NCI-H526 treated with DMSO at 0.1 percent for 48 hours (cell line): ENCODE measurements at places on chromosomes 11 and 22.
A peak's percentile ranks its signal among the peaks of the same experiment; 100 is the strongest.

DNA sequence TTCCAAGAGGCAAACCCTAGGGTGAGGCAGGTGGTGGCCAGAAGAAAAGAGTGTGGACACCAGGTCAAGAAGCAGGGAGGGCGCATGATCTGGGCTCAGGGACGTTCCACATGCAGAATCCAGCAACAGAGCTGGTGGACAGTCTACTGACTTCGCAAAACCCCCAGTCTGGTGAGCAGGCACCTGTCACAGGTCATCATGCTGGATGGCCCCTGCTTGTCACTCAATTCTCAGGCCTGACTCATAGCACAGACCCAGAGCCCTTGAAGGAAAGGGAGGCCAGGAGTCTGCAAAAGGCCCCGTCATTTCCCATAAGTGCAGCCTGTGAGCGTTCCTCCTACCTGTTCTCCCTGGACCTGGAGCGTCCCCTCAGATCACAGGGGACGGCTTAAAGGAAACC lies 18.2 kb downstream of the APOL4 start:
- DNase-seq, result no peak

DNA sequence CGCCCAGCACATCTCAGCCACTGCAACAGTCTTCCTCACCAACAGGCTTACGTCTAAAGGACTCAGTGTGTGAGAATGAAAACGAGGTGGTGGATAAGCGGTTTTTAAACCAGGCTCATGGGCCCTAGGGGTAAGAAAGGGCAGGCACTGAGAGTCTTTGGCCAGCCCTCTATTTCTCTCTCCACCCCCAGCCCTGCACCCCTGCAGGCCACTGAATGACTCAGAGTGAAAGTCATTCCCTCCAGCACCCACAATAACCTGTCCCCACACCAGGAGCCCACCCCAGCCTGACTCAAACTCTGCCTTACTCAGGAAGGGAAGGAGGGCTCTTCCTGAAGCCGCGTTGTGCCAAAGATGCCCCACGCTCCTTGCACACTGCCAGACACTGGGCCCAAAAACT lies 72.0 kb downstream of the LARGE1 start:
- no peak for DNase-seq

GRCh38 chr22:35838855-35839576 lies 121.3 kb downstream of the APOL5 start:
- DNase-seq, result no peak

GRCh38 chr11:47271328-47271727 lies 1.4 kb downstream of the MADD start:
- no peak for DNase-seq

GRCh38 chr11:120810251-120810650 lies 213.7 kb upstream of the TBCEL start:
- DNase-seq, result peak; percentile 70

DNA sequence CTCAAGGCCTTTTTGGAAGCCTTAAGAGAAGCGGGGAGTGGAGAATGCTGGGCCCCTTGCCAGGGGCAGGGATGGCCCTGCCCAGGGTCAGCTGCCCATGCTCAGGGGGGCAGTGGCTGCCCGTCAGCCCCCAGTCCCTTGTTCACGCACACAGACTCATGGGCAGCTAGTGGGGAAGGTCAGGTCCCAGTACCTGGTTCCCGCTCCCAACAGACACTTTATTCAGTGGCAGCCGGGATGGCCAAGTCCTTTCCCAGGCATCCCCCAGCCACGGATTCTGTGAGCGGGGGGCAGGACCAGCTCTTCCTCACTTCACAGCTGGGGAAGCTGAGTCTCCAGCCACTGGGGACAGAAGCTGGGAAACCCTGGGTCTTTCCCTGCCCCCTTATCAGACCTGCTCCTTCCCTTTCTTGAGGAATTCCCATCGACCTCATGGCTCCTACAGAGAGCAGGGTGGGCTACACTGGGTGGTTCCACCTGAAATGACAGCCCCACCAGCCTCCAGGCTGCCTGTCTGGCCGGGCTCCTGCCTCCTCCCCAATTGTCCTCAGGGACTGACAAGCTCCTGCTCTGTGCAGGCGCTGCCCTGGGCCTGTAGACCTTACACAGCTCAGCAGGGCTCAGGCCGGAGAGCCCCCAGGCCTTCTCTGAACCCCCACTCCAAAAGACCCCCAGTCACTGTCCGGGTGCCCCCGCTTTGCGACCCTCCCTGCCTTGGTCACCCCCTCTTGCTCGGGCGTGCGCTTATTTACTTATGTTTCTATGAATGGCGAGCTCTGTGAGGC lies 61.0 kb upstream of the FGF3 start:
- no peak for DNase-seq

GRCh38 chr11:27201454-27202302 lies 161.1 kb downstream of the BBOX1 start:
- DNase-seq, result peak; percentile 81

DNA sequence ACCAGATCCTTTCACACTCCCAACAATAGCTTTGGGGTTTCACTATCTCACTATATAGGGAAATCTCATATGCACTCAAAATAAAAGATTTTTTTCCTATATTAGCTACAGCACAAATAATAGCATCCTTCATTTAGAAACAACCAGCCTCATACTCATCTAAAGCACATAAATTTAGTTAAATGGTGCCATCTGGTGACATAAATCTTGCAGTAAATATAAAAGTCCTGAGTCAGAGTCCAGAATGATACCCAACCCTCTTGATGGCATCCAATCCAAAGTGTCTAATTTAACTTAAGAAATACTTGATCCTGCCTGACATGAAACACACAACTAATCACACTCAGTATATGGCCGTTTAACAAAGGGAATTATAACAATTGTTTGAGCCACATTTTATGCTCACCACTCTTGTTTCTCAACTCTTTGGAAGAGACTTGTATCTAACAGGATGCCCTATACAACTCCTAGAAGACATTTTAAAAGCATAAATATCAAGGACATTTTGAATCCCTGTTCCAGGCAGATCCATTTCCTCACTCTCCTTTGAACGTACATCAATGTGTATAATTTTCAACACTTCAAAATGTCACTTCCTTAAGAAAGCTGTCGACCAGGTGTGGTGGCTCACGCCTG lies 36.2 kb downstream of the DLG2 start:
- DNase-seq, result peak; percentile 44
